ENCODE measurements at places on chromosomes 2 and 18.

DNA sequence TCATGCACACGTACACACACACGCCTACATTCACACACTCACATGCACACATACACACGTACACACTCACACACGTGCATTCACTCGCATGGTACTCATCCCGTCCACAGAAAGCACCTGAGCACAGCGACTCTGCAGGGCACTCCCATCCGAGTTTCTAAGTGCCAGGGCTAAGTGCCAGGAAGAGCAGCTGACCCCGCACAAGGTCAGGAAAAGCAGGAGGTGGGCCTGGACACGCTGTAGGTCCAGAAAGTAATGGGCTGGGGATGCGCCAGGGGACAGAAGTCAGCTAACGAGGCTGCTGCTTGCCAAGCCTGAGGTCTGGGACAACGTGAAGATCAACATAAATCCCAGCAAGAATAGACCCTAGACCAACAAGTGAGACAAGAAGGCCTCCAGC lies 15.8 kb downstream of the ADI1 start:
- DNase-seq, result no peak

DNA sequence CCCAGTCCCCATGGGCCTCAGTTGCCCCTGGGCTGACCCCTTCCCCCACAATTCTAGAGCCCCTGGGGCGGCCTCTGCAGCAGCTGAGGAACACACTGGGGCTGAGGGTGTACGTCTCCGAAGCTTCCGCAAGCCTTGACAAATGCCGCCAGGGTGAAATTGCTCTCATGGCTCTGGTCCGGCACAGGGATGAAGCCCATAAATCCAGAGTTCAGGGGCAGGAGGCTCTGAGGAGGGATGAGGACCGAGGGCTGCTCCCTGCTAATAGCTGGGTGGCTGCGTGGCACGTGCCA lies 27.1 kb upstream of the OTOS start:
- DNase-seq, result no peak

GRCh38 chr2:68290901-68291300 lies 28.8 kb downstream of the CNRIP1 start:
- no peak for DNase-seq

- no peak for DNase-seq
Measured at GRCh38 chr2:221500501-221501209, 71.4 kb downstream of the EPHA4 start.

DNA sequence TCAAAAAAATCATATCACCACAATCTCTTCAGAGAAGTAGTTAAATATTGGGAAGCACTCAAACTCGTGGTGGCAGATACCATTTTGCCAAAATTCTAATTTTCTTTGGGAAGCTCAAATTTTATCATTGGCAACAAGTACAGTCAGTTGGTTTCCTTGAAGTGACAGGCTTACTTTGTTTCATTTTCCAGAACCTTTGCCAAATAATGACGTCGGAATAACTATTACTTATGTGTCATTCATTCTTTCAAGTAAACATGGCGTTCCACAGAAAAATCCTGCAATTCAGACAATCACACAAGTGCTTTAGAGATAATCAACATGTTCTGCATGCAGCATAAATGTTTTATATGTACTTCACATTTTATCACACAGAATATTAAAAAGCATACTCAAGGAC lies 5.4 kb downstream of the TTLL4 start:
- DNase-seq, result no peak

GRCh38 chr2:2848198-2848597 lies 517.1 kb upstream of the MYT1L start:
- no peak for DNase-seq

DNA sequence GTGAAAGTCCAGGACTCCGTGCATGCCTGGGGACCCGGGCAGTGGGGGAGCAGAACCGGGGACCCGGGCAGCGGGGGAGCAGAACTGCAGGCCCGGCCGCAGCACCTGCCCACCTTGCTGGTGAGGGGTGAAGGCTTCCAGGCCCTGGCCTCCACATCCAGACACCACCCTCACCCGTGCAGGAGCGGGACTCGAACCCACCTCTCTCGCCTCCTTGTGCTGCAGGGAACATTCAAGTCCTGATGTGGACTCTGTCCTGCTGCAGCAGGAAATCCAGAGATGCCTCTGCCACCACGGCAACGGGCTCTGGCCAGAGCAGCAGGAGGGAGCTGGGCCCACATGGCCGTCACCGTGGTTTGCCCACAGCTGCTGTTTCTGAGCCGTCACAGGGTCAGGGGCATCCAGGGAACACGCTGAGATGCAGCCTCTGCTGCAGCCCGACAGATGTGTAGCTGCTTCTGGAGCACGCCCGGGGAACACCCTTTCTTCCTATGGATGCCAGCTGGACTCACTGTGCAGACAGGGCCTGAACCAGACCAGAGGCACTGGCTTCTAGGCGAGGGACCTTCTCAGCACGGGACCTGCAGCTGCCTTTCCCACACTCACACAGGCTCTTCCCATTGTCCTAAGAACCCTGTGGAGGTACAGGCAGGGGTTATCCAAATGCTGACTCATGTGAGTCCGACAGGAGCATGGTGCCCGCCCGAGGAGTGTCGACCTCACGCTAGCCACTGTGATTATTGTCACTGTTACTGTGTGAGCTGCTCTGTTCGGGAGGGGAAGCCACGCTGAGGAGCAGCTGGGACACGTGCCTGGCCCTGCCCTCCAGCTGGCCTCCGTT lies 89.2 kb upstream of the CTDP1 start:
- no peak for DNase-seq

DNA sequence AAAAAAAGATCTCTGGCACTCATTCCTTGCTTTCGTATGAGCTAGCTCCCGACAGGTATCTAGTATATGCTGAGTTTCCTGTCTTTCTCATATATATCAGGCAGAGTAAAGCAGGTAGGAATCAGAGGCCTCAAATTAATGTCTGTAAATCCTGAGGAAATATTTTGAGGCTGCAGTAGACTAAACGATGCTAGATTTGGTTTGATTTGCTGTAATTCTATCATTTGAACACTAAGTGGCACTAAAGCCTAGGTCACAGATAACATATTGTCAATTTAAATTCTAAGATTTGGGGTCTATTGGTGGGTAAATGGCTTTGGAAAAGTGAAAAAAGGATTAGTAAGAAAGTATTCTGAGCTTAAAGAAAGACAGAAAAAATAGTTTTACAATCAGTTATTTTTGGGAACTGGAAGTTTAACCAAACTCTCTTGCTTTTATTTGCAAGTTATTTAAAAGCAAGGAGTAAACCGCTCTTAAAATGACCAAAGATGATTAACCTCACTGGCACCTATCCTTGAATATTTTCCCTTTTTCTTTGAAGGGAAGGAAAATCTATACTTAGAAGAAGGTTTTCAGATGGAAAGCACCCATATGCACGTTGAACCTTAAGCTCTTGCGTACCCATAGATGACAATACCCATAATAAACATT lies 37.6 kb upstream of the SLC4A10 start:
- DNase-seq, result peak; percentile 33

DNA sequence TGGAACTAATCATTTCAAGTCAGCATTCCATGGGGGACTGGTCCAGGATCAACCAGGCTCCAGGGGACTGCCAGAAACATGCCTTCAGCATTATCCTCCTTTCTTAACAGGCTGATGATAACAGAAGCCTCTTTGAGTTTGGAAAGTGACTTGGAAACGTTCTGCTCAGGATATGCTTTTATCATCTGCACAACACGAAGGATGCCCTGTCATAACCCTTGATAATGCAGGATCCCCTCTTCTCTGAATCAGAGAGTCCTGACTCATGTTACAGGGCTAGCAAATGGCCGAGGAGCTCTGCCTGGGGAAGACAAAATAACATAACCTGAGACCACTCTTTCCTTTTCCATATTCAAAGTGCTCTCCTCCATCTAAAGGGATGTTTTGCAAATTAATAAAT lies 6.7 kb downstream of the SCYGR3 start:
- DNase-seq, result peak; percentile 68

DNA sequence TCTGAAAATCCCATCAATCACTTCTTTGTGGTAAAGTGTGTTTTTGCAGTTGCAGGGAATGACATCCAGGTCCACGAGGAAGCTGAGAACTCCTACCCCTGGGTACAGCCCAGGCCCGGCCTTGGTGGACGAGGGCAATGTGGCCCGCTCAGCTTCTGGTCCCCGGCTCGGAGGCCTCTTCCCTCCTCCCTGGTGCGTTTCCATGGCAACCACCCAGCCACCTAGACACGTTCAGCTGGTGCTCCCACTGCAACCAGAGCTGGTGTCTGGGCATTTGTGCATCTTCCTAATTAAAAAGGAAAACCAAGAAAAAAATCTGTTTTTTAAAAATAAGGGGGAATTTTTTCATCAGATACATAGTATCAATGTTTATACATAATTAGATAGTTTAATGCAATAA lies 603.6 kb upstream of the SALL3 start:
- DNase-seq, result no peak

DNA sequence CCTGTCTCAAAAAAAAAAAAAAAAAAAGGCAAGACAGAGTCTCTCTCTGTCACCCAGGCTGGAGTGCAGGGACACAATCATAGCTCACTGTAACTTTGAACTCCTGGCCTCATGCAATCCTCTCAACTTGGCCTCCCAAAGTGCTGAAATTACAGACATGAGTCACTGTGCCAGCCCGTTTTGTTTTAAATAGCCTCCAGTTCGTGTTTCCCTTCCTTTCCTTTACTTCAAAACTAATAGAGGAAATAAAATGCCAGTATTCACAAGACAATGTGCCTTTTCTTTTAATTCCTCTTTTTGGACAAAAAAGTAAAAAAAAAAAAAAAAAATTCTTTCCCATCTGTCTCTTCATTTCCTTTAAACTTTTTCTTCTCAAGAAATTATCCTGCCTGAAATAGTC lies 54.5 kb upstream of the ACMSD start:
- peak; percentile 87 for DNase-seq

GRCh38 chr2:217774232-217774631 lies 228.6 kb downstream of the TNS1 start:
- no peak for DNase-seq

DNA sequence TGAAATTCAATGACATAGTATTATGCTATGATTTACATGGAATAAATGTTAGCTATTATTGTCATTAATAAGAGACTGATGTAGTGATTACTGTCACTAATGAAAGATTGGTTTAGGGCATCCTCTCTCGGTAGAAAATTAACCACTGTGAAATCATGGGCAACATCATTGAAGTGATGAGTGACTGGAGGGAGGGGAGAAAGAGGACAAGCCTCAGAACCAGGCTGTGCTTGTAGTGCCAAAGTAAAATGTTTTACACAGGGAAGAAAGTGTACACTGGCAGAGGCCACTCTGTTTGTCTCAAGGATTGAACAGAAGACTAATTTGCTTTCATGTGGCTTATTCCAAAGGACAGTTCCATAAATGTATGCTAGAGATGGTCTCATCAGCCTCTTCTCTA lies 456.2 kb upstream of the TCF4 start:
- DNase-seq, result no peak

DNA sequence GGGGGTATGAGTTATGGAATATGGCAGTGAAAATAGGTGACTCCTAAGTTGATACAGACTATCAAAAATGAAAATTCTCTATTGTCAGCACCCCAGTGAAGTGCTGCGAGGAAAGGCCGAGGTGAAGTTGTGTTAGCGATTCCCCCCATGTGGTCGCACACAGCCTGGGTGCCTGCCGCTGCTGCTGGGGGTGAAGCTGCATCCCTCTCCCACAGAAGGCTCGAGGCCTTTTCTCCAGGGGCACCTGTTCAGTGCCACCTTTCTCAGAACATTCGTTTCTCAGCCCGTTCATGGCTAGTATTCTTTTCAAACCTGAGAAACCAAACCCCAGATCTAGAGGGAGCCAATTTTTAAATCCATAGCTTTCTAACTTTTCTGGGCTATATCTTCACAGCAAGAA lies 23.8 kb downstream of the HK2 start:
- no peak for DNase-seq

DNA sequence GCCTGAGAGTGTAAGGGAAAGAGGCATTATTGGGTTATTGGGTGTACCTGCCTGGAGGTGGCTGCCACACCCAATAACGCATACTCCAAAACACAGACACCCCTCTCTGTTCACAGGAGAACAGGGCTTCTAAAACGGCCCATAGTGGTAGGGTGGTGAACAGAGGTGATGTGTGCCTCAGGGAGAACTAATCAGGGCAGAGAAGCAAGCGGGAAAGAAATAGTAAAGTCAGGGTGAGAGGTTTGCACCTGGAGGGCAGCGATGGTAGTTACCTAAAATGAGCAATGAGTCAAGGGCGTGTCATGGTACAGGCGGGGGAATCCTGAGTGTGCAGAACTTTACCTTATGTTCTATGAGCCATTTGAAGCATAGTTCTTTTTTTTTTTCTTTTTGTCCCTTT lies 21.6 kb upstream of the VPS4B start:
- DNase-seq, result no peak

DNA sequence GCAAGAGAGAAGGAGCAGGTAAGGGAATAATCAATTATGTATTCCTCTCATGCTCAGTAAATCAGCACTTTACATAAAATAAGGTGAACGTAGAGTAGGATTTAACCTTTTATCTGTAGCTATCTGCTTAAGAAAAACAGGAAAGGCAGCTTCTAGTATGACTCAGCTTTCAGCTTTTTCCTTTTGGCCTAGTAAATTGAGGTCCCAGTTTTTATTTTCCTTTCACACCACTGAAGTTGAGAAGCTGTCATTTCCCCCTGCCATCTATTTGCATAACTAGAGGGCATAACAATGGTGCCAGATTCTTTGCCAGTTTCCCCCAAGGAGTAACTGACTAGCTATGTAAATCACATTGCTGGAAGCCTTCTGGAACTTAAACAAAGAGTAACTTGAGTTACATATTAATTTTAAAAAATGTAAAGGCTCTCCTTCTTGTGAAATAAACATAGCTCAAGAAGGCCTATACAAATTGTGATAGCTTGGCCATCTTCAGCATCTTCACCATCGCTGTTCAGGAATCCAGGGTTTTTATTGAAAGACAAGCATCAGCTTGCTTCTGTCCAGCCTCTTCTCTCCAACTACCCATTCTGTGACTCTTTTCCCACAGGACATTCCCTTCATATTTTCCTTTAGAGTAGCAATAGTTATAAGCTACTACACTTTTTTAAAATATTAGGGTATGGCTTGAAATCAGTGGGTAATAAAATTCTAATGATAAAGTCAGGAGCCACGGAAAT lies 97.0 kb downstream of the KYNU start:
- DNase-seq, result peak; percentile 67

DNA sequence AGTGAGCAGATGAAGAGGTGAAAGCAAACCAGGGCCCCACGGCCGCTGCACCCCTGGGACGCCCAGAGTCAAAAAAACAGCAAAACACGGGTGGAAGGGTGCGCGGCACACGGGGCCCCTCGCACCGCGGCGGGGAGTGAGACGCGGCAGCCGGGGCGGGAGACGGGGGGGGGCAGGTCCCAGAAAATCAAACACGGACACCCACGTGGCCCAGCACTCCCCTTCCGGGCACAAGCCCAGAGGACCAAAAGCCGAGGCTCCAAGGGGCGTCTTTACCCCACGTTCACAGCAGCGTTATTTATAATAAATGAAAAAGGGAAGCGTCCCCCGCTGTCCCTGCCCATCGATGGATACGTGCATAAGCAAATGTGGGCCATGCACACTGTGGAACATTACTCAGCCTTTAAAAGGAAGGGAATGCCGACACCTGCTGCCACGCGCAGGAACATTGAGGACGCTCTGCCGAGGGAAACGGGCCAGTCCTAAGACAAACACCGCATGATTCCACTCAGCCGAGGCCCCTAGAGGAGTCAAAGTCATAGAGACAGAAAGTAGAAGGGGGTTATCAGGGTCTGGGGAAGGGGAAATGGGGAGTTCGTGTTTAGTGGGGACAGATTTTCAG lies 677 bp upstream of the COPS9 start:
- peak; percentile 10 for DNase-seq
